GM23248 (cell line): ENCODE measurements at places on chromosomes 5 and 9. TPM values are rescaled to one million over a fixed set of nuclear protein-coding genes. Genes with fewer than 3 reads are reported as not detected.

- no peaks in the 10 kb centered on the region for H3K4me1 ChIP-seq
- no peak overlapping the region for H3K27ac ChIP-seq
- H3K36me3 ChIP-seq, result no peaks in the 10 kb centered on the region
- no peak overlapping the region for H3K4me3 ChIP-seq
Observed at GRCh38 chr5:142810081-142810480, 39.9 kb downstream of the ARHGAP26 start.

DNA sequence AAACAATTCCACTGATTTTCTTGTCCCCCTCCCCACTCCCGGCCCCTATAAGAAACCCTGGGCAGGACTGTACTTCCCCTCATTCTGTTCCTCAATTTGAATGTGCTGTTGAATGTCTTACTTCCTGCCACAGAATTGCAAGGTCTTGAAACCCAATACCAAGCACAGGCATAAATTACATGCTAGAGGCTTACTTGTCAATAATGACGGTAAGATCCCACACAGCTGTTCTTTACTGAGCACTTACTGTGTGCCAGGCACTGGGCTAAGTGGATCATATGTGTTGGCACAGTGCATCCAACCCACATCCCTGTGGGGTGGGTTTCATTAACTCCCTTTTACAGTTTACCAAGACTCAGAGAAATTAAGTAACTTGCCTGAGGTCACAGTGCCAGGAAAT lies 63.4 kb downstream of the MVB12B start:
- H3K27ac ChIP-seq, result no peak overlapping the region
- H3K36me3 ChIP-seq, result no peaks in the 10 kb centered on the region
- DNase-seq, result no peak
- no peak overlapping the region for H3K4me3 ChIP-seq

SLC36A2 gene
- total RNA-seq, result not detected in 2 replicates

PPP3R2 gene
- not detected in 2 replicates for total RNA-seq
